Myometrial cell (primary cell): ENCODE measurements at places on chromosomes 6 and 20. TPM values are rescaled to one million over a fixed set of nuclear protein-coding genes. Genes with fewer than 3 reads are reported as not detected.

Gene ECT2L
- total RNA-seq: not detected in 2 replicates

Gene TCF21
- under 0.01 and 0.58 TPM in 2 replicates for total RNA-seq

Gene CCN6
- total RNA-seq: not detected in 2 replicates

Gene FNDC11
- 1.1 and 1.7 TPM in 2 replicates for total RNA-seq

Gene PSORS1C2
- total RNA-seq: not detected in 2 replicates

Gene ENPP3
- under 0.01 TPM in 2 replicates for total RNA-seq

Gene XPO5
- 18.5 and 20.7 TPM in 2 replicates for total RNA-seq

Gene MYH7B
- under 0.01 TPM in 1 of 2 replicates, not detected in the other for total RNA-seq
